ENCODE measurements at places on chromosomes 5 and 9.
A peak's percentile ranks its signal among the peaks of the same experiment; 100 is the strongest.

DNA sequence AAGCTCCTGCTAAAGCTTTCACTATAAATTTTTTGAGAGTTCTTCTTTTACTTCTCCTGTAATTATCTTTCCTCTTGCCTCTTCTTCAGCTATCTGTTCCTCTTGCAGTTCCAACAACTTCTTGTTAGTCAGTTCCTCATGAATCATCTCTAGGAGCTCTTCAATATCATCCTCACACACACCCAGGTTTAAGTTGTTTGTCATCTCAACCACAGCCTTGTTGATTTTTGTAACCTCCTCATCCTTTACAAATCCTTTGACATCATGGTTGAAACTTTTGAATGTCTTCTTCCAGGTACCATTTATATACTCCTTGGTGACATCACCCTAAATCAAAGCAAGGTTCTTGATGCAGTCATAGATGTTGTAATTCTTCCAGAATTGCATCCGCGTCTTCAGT, 106.3 kb upstream of the MAMDC2 start:
- no peak for DNase-seq

- DNase-seq: peak; percentile 3
Observed at GRCh38 chr9:119074017-119074416, 295.2 kb downstream of the BRINP1 start.

- no peak for DNase-seq
Observed at GRCh38 chr5:135139381-135140134, 105.5 kb upstream of the PITX1 start.

- DNase-seq: no peak
Observed at GRCh38 chr5:154316223-154316935, 125.8 kb downstream of the GALNT10 start.

DNA sequence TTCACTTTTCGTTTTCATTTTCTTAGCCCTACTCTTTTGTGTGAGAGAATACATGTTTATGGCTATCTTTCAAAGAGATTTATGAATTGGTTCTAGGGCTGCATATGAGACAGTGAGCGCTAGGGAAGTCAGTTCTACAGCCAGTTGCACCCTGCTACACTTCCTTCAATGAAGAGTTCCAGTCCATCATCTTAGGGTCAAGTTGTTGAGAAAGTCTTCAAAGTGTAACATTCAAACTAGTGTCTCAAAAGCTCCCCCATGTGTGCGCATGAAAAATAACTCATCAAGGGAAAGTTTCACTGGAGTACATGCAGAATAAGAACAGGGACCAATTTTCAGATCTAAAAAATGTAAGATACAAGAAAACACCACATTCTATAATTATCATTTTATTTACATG, 317.2 kb downstream of the DEPDC1B start:
- DNase-seq: peak; percentile 39

- DNase-seq: no peak
Observed at GRCh38 chr5:123279136-123279535, 144.1 kb downstream of the CEP120 start.

DNA sequence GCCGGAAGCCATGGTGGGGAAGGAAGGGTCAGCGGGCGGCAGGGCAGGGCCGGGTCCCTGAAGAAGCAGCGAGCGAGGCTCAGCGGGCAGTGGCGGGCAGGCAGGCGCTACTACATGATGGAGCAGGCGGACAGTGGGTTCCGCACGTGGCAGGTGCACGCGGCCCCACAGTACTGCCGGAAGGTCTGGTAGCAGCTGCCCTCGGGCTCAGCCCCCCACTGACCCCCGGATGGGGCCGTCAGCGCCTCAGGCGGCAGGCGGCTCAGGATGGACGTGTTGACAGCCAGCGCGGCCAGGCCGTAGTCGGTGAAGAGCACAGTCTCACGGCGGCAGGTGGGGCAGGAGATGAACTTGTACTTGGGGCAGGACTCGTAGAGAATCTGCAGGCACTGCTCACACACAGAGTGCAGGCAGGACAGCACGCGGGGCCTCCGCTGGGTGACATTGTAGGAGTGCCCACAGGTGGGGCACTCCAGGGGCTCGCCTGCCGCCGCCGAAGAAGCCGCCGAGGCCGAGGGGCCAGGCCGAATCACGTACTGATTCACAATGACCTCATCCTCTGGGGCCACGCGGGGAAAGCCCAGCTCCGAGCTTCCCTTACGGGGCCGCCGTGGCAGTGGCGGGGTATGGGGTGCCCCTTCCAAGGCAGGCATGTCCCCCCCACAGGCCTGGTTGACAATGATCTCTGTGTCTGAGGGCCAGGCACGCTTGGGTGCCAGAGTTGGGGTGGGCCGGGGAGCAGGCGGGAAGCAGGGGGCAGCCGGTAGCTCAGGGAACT, 1.5 kb downstream of the RNF208 start:
- DNase-seq: no peak

DNA sequence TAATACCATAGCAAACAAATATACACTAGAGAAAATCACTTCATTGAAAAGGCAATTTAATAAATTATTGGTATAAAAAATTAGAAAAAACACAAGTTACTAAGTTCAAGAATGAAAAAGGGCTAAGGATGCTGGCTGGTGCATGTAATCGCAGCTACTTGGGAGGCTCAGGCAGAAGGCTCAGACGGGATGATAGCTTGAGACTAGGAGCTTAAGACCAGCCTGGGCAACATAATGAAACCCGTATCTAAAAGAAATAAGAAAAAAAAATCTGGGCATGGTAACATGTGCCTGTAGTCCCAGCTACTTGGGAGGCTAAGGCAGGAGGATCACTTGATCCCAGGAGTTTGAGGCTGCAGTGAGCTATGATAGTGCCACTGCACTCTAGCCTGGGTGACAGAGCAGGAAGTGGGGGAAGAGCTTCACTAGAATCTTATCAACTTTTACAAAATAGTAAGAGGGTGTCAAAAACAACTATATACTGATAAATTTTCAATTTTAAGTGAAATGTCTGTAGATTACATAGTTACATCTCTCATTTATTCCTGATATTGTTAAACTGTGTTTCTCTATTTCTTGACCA, 42.2 kb upstream of the PPP2CA start:
- no peak for DNase-seq

- peak; percentile 71 for DNase-seq
Observed at GRCh38 chr9:77820293-77820954, 172.3 kb upstream of the GNA14 start.

DNA sequence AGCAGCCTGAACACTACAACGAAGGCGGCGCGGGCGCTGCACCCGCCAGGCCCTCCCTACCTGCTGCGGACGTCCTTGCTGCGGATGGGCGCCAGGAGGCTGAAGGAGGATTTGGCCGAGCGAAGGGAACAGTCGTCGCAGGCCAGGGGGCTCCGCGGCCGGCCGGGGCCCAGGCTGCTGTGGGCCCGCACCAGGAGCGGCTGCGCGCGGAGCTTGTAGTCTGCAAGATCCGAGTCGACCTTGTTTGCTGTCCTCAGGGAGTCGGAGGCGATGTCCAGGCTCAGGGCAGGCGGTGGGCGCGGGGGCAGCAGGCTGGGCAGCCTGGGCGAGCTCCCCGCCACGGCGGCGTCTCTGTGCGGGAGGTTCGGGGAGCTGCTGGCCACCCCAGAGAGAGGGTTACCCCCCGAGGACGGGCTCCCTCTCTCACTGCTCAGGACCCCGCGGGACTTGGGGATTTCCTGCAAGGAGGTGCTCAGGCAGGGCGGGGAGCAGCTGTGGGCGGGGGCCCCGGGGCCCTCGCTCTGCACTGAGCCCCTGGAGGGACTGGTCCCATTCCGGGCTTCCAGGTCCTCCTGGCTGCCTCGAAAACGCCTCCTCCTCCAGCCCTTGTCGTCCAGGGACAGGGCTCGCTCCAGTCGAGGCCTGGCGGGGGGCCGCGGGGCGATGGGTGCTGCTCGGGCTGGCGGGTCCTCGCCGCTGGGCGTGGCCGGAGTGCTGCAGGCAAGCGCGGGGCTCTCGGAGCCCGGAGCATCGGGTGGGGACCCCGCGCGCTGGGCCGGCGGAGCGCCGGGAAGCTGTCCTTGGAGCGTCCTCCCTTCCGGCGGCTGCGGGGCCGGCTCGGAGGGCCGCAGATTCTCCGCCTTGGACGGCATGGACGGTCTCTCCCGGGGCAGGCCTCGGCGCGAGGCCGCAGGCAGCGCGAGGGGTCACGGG, 831 bp downstream of the INPP5E start:
- no peak for DNase-seq

DNA sequence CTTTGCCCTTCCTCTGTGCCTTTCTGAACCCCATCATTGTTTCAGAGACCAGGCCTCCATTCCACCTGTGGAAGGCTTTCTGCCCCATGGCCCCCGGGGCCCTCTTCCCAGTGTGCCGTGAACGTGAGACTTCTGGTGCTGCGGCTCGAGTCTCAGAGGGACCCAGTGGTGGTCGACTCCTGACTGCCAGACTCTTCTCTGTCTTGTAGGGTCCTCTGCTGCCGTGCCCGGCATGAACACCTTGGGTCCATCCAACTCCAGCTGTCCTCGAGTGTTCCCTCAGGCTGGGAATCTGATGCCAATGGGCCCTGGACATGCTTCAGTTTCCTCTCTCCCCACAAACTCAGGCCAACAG, 20.1 kb upstream of the LTC4S start:
- DNase-seq: no peak

DNA sequence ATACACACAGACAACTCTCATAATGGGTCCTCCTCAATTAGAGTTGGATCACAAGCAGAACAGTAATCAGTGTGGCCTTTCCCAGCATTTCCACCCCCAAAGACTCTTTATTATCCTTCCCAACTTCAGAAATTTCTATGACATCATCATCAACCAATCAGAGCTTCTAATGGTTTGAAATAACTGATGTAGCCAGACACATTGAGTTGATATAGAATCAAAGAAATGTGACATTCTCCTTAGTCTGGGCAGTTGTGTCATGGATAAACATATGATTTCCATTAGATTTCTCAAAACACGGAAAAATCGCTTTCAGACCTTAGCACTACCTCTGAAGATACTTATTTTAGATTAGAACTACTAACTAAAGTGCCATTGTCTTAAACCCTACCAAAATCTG, 75.7 kb upstream of the NFIB start:
- no peak for DNase-seq

GRCh38 chr5:14143546-14143840, 351 bp downstream of the TRIO start:
- DNase-seq: peak; percentile 32

DNA sequence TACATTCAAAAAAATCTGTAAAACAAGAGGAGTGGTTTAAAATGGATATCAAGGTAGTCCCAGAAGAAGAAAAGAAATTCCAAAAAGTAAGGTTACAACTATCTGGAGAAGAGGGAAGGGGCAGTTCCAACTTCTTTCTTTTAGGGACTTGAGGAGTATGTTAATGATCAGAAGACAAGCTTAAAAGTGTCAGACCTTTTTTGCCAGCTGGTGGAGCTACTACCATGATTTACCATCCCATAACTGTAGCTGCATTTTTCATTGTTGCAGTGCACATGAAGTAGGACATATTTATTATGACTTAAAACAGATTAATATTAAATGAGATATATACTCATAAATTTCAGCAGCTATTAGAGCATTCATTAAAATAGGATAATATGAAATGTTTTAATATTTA, 158.5 kb upstream of the RGS7BP start:
- DNase-seq: no peak

GRCh38 chr5:96243862-96244261, 189.2 kb downstream of the PCSK1 start:
- no peak for DNase-seq

DNA sequence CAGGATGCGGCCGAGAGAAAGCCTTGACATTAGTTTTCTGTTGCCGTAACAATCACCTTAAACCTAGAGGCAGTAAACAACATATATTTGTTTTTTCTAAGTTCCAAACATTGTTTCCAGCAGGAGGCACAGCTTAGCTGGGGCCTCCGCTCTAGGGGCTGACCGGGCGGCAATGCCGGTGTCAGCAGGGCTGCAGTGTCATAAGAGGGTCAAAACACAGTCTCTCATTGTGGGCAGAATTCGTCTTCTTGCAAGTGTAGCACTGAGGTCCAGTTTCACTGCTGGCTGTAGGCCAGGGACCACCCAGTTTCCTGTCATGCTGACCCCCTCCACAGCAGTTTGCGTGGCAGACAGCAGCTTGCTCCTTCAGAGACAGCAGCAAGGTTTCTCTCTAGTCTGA, 186.2 kb downstream of the PJA2 start:
- DNase-seq: no peak

DNA sequence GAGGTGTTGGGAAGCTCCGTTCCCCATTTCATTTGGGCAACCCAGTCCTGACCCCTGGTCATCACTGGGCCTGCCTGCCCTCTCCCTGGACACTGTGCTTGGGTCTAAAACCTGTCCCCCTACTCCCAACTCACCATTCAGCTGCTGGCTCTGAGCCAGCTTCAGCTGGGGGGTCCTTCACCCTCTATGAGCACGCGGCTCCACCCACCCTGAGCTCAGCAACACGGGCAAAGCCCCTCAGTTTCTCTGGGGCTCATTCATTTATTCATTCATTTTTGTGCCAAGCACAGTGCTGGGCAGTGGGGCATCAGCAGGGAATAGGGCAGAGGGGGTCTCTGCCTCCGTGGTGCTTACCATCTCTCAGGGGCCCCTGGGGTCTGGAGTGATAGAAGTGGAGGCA, 199.8 kb upstream of the MVB12B start:
- DNase-seq: no peak

DNA sequence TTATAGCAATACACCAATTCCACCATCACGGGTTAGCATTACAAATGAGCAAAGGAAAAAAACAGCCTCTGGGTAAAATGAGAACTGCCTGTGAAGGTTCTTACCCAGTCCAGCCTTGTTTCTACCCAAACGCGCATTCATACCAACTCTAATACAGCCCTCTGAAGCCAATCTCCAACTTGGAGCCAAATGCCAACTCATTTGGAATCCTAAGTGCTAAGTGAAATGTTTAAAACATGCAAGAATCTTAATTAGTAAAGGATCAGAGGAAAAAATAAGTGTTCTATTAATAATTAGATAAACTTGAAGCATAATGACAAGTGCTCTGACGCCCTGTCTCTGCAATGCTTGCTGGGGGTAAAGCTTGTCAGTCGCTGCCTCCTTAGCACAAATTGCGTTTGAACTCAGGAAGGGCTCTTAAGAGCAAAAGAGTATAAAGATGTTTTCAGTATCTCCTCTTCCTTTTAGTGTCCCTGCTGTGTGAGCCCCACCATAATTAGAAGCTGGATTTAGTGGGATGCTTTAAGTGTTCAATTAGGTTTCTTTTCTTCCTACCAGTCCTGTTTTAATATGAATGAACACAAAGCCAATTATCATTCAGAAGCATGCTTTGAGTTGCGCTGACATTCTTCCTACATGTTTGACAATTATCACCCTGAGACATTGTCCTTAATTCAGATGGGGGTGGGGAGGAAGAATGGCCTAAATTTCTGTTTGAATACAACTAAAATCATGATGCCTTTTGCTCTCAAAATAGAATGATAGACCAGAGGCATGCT, 537.6 kb downstream of the DTWD2 start:
- no peak for DNase-seq

- peak; percentile 51 for DNase-seq
Observed at GRCh38 chr9:129170229-129170628, 7.8 kb downstream of the IER5L start.

GRCh38 chr5:163190283-163190682, 247.1 kb upstream of the CCNG1 start:
- DNase-seq: no peak

DNA sequence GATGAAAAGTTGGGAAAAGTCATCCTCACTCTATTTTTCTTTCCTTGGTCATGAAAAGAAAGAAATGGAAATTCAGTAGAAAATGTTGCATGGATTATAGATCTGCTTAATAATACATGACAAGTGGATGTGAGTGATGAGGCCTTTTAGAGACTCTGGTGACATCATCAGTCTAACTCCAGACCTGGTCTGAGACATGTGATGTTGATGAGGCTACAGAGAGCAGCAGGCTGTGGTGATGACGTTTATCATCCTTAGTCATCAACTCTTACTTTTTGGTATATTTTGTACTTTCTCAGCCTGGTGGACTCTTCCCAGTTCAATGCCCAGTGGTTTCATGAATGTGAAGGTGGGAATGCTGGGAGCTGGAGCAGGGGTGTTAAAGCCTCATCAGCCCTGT, 116.4 kb downstream of the TTLL11 start:
- DNase-seq: no peak
